IPS-NIHi11 (cell line): ENCODE measurements at places on chromosomes 2 and 18.
A peak's percentile ranks its signal among the peaks of the same experiment; 100 is the strongest.

DNA sequence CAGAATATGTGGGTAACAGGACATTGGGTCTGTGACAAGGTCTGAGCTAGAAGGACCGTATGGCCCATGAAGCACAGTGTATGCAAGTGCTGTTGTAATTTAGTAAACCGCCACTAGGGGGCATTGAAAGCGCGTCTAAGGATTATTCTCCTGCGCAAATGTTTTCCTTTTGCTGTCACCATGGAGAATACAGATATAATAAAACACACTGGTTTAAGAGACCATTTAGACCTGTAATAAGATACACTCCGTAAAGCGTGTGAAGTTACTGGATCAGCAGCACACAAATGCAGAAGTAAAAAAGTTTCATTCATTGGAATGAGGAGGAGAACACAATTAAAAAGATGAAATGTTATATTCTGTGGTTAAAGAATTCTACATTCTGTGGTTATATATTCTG is 272.4 kb downstream of the AGAP1 start:
- DNase-seq: peak; percentile 75

DNA sequence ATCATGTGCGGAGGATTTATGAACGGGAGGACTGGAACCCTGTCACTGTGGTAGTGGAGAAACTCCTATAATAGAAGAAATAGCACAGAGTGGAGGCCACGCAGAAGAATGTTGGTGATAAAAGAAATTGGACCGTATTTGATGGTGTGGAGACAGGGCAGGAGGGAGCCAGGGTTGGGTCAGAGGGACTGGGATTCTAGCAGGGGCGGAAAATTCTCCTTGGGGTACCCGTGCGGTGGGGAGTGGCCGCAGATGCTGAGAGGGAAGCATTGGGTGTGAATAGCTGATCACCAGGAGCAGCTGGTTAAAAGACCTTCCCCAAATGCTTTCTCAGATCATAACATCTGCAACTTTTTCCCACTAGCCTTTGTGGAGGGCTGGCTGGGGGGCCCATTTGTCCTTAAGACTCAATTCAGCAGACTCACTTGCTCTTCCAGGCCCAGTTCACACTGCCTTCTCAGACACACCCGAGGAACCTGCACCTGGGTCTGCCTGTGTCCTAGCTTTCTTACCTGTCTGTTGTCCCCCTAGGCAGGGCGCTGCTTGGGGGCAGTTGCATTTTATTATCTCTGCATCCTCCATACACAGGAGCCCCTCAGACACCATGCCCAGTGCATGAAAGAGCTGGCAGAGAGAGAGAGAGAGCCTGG is 7.1 kb downstream of the SH3BP4 start:
- DNase-seq: no peak

DNA sequence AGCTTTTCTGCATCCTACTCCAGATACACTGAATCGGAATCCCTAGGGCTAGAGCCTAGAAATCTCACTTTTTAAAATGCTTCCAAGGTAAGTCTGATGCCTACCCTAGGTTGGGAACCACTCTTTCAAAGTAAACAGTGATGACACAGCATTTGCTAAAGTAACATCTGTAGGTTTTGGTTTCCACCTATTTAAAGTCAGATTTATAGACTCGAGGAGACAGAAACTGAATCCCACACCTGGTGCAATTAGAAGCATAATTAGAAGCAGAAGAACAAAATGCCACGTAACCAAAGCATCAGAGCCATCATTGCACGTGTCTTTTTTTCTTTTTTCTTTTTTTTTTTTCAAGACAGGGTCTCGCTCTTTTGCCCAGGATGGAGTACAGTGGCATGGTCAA is 40.9 kb downstream of the PDK1 start:
- DNase-seq: no peak

GRCh38 chr2:50515638-50516037 is 516.3 kb downstream of the NRXN1 start:
- no peak for DNase-seq

DNA sequence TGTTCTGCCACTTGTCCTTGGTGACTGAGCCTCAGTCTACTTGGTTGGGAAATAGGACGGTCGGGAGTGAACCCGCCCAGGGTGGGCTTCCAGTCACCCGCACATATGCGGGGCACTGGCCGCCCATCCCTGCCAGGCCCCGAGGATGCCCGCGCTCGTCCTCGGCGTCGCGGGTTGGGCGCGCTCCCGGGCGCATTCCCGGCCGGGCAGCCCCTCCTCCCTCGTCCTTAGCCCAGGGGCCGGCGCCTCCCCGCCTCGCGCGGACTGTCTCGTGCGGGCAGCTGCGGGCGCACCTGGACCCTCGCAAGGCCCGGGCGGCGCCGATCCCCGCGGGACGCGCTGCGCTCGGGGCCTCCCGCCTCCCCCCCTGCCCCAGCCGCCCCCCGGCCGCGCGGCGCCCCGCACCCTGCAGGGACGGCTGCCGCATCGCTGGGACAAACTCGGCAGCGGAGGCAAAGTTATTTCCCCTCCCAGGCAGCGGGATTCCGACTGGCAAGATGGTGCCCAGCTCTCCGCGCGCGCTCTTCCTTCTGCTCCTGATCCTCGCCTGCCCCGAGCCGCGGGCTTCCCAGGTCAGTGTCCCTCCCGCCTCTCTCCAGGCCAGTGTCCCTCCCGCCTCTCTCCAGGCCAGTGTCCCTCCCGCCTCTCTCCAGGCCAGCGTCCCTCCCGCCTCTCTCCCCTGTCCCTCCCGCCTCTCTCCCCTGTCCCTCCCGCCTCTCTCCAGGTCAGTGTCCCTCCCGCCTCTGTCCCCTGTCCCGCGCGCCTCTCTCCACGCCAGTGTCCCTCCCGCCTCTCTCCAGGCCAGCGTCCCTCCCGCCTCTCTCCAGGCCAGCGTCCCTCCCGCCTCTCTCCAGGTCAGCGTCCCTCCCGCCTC is at the start of gene FBLN7:
TSS of gene FBLN7 (plus strand) at position 227 of the 874 bp plus-strand sequence. CDS start at position 498, 271 bp downstream.
- DNase-seq: peak; percentile 77

DNA sequence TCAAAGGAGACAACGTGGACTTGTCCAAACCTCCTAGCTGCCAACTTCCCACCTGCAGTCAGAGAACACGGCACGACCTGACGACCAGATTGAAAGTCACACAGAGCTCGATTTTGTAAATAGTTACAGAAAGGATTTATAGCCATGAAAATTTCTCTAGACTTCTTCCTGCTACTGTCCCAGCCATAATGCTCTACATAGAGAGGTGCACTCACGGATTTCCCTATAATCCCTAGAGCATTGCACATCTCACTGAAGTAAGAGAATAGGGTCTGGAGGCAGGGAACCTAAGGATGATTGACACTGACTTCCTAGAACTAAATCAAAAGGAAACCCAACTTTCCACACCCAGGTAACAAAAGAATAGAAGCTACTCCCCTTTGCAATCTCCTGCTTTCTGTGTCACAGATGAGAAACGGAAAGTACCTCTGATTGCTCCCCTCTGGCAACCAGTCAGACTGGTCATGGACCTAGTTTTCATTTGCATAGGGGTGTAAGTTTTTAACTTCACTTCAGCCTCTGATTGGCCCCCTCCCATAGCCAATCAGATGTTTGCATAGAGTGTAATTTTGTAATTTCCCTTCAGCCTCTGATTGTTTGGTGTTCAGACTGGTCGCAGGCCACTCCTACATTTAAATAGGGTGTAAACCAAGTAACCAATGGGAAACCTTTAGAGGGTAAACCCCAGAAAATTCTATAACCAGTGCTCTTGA is 58.6 kb upstream of the FBXO11 start:
- no peak for DNase-seq

- no peak for DNase-seq
Measured at GRCh38 chr2:182817558-182817957, 48.9 kb downstream of the FRZB start.

DNA sequence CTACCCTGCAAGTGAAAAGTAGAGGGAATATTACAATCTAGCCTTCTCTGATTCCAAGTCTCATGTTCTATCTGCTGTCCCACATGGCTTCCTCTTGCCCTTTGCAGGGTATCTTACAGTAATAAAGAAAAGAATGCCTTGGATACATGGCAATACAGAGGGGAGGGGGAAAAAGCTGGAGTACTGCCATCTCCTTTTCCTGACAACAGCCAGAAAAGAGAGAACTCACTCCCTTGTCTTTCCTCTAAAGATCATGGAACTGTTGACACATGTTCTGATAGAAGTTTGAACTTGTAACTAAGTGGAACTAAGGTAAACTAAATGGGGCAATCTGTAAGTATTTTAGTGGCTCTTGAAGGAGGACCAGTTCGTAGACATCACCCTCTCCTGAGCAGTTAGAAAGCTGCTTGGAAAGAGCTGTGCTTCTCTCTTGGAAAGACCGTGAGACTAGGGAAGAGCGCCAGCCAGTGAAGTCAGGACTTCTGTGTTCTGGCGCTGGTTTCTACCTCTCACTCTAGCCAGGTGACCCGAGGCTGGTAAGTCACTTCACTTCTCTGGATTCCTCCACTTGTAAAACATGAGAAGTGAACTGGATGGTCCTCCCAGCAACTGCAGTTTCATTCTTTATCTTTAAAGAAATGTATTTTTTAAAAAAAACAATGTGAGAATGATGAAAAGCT is 242.3 kb upstream of the FOSL2 start:
- no peak for DNase-seq

- DNase-seq: no peak
Measured at GRCh38 chr2:18605115-18605514, 15.7 kb upstream of the NT5C1B start.
